ENCODE measurements at places on chromosomes 5 and 9. TPM values are rescaled to one million over a fixed set of nuclear protein-coding genes. Genes with fewer than 3 reads are reported as not detected.

DNA sequence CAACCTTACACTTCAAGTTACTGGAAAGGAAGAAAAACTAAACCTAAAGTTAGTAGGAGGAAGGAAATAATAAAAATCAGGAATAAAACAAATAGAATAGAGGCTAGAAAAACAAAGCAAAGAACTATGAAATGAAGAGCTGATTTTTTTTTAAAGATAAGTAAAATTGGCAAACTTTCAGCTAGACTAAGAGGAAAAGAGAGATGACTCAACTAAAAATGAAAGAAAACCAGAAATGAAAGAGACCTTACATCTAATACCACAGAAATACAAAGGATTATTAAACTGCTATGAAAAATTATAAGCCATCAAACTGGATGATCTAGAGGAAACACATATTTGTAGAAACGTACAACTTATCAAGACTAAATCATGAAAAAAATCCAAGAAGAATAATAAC lies 60.0 kb downstream of the PRRC1 start:
- peaks cover 2% of the 10 kb centered on the region for H3K36me3 ChIP-seq
- no peak overlapping the region for H3K4me3 ChIP-seq
- peaks cover 26% of the 10 kb centered on the region for H3K27me3 ChIP-seq
- peak overlapping the region; percentile 50 for H3K27ac ChIP-seq
- peaks cover 7% of the 10 kb centered on the region for H3K4me1 ChIP-seq

The CAMK4 gene
- total RNA-seq, result 1.2 TPM

DNA sequence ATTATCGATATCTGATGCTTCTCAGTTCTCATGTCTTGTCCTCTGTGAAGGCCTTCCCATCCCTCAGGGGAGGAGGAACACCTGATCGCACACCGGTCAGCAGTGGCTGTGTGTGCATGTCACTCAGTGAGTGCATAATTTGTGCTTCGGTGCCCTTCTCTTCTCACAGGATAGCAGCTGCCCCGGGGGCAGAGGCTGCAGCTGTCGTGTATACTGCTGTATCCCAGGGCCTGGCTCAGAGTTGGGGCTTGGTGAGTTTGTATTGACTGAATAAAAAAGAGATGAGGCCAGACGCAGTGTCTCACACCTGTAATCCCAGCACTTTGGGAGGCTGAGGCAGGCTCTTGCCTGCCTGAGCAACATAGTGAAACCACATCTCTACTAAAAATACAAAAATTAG lies 49.7 kb upstream of the NCS1 start:
- H3K27me3 ChIP-seq, result no peaks in the 10 kb centered on the region
- H3K27ac ChIP-seq, result no peak overlapping the region
- DNase-seq, result no peak
- H3K4me1 ChIP-seq, result peaks cover 39% of the 10 kb centered on the region

- H3K27ac ChIP-seq, result no peak overlapping the region
- no peak for DNase-seq
- peaks cover 9% of the 10 kb centered on the region for H3K27me3 ChIP-seq
- H3K4me3 ChIP-seq, result no peak overlapping the region
- no peaks in the 10 kb centered on the region for H3K36me3 ChIP-seq
Measured at GRCh38 chr9:109518621-109519335, 20.7 kb upstream of the PTPN3 start.

The C5orf24 gene
- total RNA-seq, result 81.7 TPM

The FOXD4L4 gene
- total RNA-seq, result not detected

The RGS3 gene
- 67.8 TPM for total RNA-seq

DNA sequence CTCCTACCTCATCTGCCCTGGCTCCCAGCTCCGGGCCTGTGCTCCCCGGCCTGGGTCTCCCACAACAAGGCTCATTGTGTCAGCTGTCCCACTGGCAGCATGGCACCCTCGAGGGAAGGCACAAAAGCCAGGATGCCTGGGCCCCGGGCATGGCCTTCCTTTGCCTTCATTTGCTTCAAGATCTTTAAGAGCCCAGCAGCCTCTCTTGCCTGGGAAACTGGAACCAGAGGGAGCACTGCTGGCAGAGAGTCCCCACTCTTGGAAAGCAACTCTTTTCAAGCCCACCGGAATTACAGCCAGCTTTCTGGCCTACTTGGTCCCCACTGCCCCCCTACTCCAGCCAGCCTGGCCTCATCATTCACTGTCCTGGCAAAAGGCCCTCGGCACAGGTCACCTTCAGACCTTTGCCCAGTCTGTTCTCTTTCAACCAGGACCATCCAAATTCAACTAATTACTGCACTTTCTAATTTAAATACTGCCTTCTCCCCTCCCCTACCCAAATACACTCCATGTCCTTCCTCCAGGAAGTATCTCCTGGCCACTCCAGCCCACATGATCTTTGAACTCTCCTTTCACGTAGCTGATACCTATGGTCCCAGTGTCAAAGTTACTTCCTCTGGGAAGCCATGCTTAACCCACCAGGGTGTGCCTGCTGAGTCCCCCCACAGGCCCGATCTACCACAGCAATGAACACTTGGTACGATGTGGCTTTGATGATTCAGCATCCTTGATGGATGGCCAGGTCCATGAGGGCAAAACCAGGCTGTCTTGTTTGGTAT lies 8.9 kb downstream of the ZER1 start:
- H3K27ac ChIP-seq, result no peak overlapping the region
- H3K4me1 ChIP-seq, result no peaks in the 10 kb centered on the region
- no peak for DNase-seq
- no peak overlapping the region for H3K4me3 ChIP-seq

The SHOC1 gene
- total RNA-seq, result not detected

The TERT gene
- not detected for total RNA-seq

The CSNK1A1 gene
- total RNA-seq, result 278 TPM

The CLTA gene
- total RNA-seq, result 260 TPM

DNA sequence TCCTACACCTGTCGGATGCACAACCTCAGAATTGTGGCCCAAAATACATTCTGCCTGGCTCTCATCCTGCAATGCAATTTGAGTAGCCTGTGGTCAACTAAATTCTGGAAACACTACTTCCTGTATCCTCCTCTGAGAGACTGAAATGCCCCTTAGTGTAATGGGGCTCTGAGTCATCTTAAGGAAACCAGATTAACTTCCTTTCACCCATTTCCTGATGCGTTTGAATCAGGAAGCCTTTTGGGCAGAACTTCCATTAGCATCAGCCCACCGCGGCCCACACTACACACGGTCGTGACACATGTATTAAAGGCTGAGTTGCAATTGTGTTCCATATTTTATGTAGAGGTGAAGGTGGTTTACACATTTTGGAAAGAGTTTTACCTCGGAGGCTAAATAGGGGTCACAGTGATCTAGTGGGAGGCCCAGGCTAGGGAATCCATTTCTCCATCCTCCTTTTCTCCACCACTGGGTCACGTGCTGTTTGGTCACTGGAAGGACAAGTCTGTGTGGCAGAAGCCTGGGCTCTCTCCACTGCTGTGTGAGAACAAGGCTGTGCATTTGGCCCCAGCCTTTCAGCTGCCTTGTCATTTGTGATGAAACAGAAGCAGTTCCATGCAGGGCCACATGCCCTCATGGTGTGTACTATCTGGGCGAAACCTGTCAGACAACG lies 55.9 kb downstream of the DAP start:
- no peaks in the 10 kb centered on the region for H3K27me3 ChIP-seq
- no peak overlapping the region for H3K27ac ChIP-seq
- peaks cover 2% of the 10 kb centered on the region for H3K36me3 ChIP-seq
- peaks cover 40% of the 10 kb centered on the region for H3K4me1 ChIP-seq

DNA sequence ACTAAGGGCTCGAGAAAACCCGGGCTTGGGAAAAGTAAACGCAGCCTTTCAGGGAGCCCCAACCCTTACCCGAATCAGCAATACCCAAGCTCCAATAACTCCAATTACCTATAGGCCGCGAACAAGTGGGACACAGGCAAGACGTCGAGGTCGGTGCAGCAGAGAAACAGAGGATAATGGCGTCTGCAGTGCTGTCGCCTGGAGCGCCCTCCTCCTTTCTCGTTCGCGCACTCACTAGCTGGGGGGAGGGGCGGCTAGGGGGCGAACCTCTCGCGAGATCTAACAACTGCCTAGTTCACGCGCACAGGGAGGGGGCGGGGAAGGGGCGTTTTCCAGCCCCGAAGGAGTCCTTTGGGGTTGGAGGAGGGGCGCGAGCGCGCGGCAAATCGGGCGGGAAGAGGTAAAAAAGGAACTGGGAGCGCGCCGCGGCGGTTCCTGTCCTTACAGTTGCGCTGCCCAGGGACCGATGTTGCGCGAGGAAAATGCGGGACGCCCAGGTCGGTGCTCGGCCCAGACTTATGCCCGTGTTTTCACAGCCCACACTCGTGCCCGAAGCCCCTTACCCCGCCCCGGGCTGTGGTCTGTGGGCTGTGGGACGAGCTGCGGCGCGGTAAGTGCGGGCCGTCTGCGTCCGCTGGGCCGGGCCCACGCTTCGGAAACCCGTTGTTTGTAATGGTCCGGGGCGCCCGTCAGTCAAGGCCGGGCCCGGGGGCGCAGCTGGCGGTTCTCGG lies at the start of gene RMI1:
Gene RMI1 (plus strand): TSS at position 411 of the 731 bp plus-strand sequence. CDS start 20,182 bp downstream, outside the sequence.
- peak; percentile 99 for DNase-seq
- H3K27me3 ChIP-seq, result no peaks in the 10 kb centered on the region
- H3K36me3 ChIP-seq, result peaks cover 22% of the 10 kb centered on the region
- H3K4me1 ChIP-seq, result peaks cover 41% of the 10 kb centered on the region

GRCh38 chr9:92294297-92294676 lies 790 bp upstream of the IARS1 start:
- H3K27me3 ChIP-seq, result no peaks in the 10 kb centered on the region
- H3K27ac ChIP-seq, result peak overlapping the region; percentile 99
- H3K36me3 ChIP-seq, result peaks cover 33% of the 10 kb centered on the region
- DNase-seq, result no peak

GRCh38 chr5:142100307-142100706 lies 8.3 kb upstream of the NDFIP1 start:
- H3K27ac ChIP-seq, result no peak overlapping the region
- H3K27me3 ChIP-seq, result peaks cover 15% of the 10 kb centered on the region
- H3K4me3 ChIP-seq, result no peak overlapping the region
- no peaks in the 10 kb centered on the region for H3K4me1 ChIP-seq
- H3K36me3 ChIP-seq, result no peaks in the 10 kb centered on the region
- DNase-seq, result no peak

The IFNA21 gene
- total RNA-seq, result not detected

- H3K27me3 ChIP-seq, result no peaks in the 10 kb centered on the region
- peak overlapping the region; percentile 34 for H3K27ac ChIP-seq
- H3K4me3 ChIP-seq, result no peak overlapping the region
- peaks cover 32% of the 10 kb centered on the region for H3K4me1 ChIP-seq
- peaks cover 72% of the 10 kb centered on the region for H3K36me3 ChIP-seq
Measured at GRCh38 chr5:150122536-150123481, 32.8 kb downstream of the PDGFRB start.

The TICAM2 gene
- 2.8 TPM for total RNA-seq

The MAP1B gene
- 207 TPM for total RNA-seq

The GARIN3 gene
- total RNA-seq, result not detected

- DNase-seq, result no peak
- H3K4me3 ChIP-seq, result no peak overlapping the region
- H3K36me3 ChIP-seq, result peaks cover 2% of the 10 kb centered on the region
- no peak overlapping the region for H3K27ac ChIP-seq
- no peaks in the 10 kb centered on the region for H3K27me3 ChIP-seq
Measured at GRCh38 chr5:15737036-15737821, 237.2 kb downstream of the FBXL7 start.

DNA sequence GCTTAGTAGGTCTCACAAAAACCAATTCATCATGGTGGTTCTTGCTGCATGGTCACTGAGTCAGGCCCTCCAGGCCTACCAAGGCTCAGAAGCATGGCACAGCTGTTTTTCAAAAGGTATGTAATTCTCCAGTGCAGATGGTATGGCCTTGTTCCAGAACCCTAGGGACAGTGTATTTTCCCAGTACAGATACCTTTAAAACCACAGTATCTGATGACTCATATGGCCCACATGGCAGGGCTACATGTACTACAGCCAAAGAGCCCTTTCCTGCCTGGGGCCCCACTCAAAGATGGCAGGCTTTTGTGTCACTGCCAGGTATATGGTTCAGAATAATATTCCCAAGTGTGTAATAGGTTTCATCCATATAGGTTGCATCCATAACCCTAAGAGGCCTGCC lies 16.5 kb downstream of the CSF2 start:
- no peaks in the 10 kb centered on the region for H3K27me3 ChIP-seq
- no peak overlapping the region for H3K4me3 ChIP-seq
- peak; percentile 62 for DNase-seq
- peaks cover 39% of the 10 kb centered on the region for H3K4me1 ChIP-seq

GRCh38 chr5:14727428-14727865 lies 62.9 kb downstream of the OTULIN start:
- no peaks in the 10 kb centered on the region for H3K27me3 ChIP-seq
- peaks cover 5% of the 10 kb centered on the region for H3K36me3 ChIP-seq
- peak; percentile 93 for DNase-seq
- H3K4me3 ChIP-seq, result no peak overlapping the region

GRCh38 chr9:6884990-6885389 lies 127.2 kb downstream of the KDM4C start:
- DNase-seq, result no peak
- H3K27me3 ChIP-seq, result no peaks in the 10 kb centered on the region
- H3K4me3 ChIP-seq, result no peak overlapping the region
- H3K27ac ChIP-seq, result no peak overlapping the region
- H3K4me1 ChIP-seq, result peaks cover 3% of the 10 kb centered on the region

DNA sequence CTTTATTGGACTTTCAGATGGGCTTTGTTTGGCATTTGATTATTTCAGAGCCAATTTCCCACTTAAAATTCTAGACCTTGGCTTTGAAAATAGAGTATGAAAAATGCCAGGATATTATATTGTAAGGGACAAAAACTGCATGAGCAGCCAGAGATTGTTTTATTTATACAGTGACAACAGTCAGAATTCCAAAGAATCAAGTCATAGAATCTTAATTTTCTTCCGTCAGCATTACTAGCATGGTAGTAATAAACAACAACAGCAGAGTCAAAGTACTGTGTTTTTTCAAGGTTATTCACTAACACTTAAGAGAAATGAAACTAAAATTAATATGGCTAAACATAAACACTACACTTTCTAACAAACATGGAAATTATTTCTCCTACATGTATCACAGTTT lies 52.2 kb downstream of the MLLT3 start:
- no peak for DNase-seq
- peaks cover 4% of the 10 kb centered on the region for H3K36me3 ChIP-seq
- H3K27ac ChIP-seq, result peak overlapping the region; percentile 74
- H3K4me3 ChIP-seq, result peak overlapping the region; percentile 1

DNA sequence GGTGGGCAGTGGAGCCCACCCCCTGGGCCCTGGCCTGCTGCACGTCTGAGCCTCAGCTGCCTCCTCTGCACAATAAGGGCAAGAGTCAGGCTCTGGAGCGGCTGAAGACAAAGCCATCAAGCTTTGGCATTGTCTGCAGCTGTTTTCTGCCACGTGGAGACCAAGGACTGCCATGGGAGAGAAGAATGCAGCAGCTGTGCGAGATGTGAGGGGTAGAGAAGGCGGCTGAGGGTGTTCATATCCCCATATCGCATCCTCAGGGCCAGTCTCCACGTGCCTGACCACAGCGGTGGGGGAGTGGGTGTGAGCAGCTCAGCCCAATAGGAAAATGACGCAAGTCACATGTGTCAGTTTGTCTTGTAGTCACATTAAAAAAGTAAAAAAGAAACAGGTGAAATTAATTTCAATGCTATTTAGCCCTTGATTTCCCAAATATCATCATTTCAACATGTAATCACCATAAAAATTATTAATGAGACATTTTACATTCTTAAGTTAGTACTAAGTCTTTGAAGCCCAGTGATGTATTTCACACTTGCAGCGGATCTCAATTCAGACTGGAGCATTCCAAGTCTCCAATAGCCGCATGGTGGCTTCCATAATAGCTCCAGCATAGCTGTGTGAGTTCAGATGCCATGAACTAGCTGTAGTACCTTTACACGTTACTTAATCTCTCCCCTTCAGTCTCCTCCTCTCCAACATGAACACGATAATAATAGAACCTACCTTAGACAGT lies 6.6 kb downstream of the C1QTNF2 start:
- DNase-seq, result no peak
- H3K27ac ChIP-seq, result no peak overlapping the region
- peaks cover 4% of the 10 kb centered on the region for H3K27me3 ChIP-seq
- H3K4me3 ChIP-seq, result no peak overlapping the region

Data from osteocyte (in vitro differentiated cells).